ENCODE measurements at places on chromosomes 3 and 15. TPM values are rescaled to one million over a fixed set of nuclear protein-coding genes. Genes with fewer than 3 reads are reported as not detected.

Gene CADM2
- total RNA-seq: not detected

Gene TPRA1
- total RNA-seq: 30.1 TPM

Gene SLC12A1
- not detected for total RNA-seq

Gene TGM4
- total RNA-seq: not detected

Gene BCHE
- total RNA-seq: not detected

Gene UROC1
- total RNA-seq: not detected

Gene GHRL
- total RNA-seq: 0.52 TPM

Gene GABRR3
- total RNA-seq: not detected

Gene SERINC4
- total RNA-seq: not detected

Gene GOLGA8J
- total RNA-seq: 0.52 TPM

Gene TRPC1
- total RNA-seq: 40.8 TPM

Gene PPP1R14D
- not detected for total RNA-seq

Gene PLA1A
- total RNA-seq: 0.32 TPM

Gene OXTR
- 0.76 TPM for total RNA-seq

Gene SCAANT1
- total RNA-seq: not detected

Gene IMPG2
- total RNA-seq: 0.39 TPM

Gene NGRN
- total RNA-seq: 58.3 TPM

Gene TGM5
- total RNA-seq: 0.22 TPM

Gene CHP1
- total RNA-seq: 145 TPM

Gene PLEKHO2
- 60.5 TPM for total RNA-seq

Gene CEMIP
- total RNA-seq: 1,735 TPM

Gene RTF1
- total RNA-seq: 36.0 TPM

Gene CHAC1
- total RNA-seq: 9.8 TPM

Gene TASOR
- 76.0 TPM for total RNA-seq

Gene PCOLCE2
- 124 TPM for total RNA-seq

Gene OIP5
- total RNA-seq: 5.1 TPM

Gene CCR1
- 0.65 TPM for total RNA-seq

Gene EPHB3
- 8.5 TPM for total RNA-seq

Gene PCLAF
- total RNA-seq: 56.4 TPM

Gene SLTM
- total RNA-seq: 86.0 TPM

Gene NEIL1
- 5.0 TPM for total RNA-seq

Gene INSYN1
- total RNA-seq: 4.3 TPM

Gene ABI3BP
- total RNA-seq: 728 TPM

Gene SH3GL3
- 0.65 TPM for total RNA-seq

Gene SETMAR
- total RNA-seq: 16.2 TPM

Gene ISL2
- total RNA-seq: not detected

Gene NISCH
- 70.3 TPM for total RNA-seq

Gene GTPBP8
- total RNA-seq: 32.5 TPM

Gene SLC51B
- total RNA-seq: not detected

All from articular chondrocyte of knee joint (primary cell).